ENCODE measurements at places on chromosomes 2 and 18.

- DNase-seq: peak; percentile 45
Measured at GRCh38 chr2:228048838-228049490, 132.5 kb downstream of the SPHKAP start.

GRCh38 chr2:96839293-96839874 lies 4.4 kb downstream of the ANKRD23 start:
- no peak for DNase-seq

GRCh38 chr2:215677481-215677880 lies 241.6 kb upstream of the FN1 start:
- DNase-seq: no peak

DNA sequence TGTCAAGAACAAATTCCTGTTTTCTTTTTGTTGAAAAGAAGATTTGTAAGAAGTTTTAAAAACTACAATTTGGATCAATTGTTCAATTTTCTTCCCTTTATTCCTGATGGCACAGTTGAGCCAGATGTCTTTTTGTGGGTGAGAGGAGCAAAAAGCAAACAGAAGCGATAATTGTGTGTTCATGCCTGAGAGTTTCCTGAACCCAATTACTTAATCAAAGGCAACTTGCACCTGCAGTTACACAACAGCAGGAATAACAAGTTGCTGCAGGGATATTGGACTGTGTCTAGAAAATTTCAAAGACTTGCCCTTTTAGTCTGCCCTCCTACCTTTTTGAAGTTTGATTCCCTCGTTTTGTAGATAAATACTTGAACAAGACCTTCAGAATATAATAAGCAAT lies 383.6 kb downstream of the DSEL start:
- DNase-seq: no peak

GRCh38 chr2:99571533-99571932 lies 81.7 kb upstream of the REV1 start:
- DNase-seq: no peak

DNA sequence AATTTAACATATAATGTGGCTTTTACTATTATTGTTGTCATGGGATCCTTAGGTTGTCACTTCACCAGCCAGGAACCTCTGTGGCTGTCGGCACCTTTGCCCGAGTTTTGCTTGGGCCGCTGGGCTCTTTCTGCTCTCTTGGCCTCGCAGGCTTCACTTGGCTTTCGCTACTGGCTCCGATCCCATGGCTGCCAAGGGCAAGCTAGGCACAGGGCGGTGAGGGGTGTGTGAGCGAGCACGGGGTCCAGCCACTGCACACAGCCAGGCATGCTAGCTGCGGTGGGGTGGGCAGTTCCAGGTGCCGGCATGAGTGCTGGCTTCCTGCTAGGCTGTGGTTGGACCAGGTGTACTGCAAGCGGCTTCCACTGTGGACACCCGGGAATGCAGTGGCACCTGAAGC lies 23.4 kb upstream of the RAPGEF4 start:
- no peak for DNase-seq

GRCh38 chr2:218615868-218616315 lies 8.2 kb downstream of the PLCD4 start:
- no peak for DNase-seq

GRCh38 chr2:102514061-102514785 lies 41.2 kb downstream of the SLC9A4 start:
- peak; percentile 76 for DNase-seq

- DNase-seq: peak; percentile 15
Measured at GRCh38 chr2:119111115-119111975, 47.2 kb downstream of the C1QL2 start.

DNA sequence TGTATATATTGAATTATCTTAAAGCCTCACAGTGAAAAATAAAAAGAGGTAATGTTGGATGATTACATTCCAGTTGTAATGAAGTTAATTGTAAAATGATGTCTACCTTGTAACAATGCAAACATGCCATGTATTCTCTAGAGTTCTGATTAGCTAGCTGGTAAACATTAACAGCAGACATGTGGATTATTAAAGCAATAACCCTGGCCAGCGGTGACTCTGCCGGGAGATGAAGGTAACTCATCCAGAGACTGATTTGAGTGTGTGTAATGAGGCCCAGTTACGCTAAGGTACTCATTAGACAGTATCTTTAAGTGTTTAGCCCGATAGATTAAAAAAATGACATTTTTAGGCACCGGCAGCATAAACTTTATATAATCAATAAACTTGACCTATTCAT lies 79.6 kb upstream of the REV1 start:
- DNase-seq: no peak

DNA sequence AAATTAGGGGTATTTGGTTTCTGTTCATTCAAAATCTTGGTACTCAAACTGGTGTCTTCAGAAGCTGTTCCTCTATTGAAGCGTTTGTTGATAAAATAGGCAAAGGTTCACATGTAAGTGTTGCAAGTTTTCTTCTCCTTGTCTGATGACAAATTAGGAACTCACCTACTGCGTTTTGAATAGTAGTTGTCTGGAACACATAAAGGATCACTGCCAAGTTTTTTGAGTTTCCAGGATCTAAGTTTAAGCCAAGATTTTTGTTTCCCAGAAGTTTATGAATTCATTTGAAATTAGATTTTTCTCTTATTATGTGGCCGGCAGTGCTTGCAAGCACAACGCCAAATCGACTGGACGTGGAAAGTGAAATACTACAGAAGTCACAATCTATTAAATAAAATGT lies 85.4 kb downstream of the ARHGEF33 start:
- no peak for DNase-seq

DNA sequence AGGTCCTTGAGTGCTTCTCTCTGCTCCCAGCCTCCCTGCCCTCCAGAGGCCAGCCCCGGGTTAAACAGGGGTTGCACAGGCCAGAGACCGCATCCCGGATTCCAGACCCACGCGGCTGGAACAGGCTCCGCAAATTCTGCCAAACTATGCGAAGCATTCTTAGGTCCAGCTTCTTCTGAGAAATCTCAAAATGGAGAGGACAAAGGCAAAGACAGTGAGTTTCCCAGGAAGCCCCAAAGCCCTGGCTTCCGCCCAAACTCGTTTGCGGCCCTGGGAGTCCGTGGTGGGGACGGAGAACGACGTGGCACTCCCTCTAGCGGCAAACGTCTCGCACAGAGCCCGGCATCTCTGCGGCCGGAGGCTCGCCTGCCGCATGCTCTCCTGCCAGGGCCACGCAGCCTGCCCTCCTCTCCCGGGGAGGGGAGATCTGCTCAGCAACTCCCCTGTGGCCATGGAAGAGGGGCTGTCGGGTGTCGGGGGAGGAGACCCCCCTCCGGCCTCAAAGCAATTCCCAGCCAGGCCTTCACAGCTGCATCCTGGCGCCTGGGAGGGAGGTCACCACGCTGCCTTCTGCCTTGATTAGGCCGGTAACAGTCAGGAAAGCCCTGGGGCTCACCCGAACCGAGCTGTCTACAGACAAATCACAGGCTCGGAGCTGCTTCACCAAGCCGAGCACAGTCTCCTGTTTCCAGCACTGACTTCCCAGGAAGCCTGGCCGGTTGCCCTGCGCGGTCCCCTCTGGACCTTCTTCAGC lies 33.4 kb upstream of the KLHL29 start:
- DNase-seq: peak; percentile 39

DNA sequence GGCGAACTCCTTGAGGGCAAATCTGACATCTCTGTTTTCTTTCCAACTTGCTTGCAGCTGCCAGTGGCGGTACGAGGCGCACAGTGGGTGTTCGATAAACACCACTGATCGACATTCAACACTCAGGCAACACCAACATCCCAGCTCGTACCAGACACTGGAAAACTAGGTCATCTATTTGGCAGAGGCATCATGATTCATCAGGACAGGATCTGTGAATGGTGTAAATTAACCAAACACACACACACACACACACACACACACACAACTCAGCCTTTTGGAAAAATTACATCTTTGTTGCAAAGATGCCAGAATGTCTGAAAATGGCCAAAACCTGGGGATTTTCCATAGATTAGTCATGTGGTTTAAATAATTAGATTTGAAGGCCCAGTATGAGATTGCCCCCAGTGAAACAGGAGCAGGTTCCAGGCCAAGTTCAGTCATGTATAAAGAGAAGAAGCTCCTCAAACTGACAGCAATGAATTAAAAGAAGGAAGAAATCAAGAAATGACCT lies 150.5 kb upstream of the NCKAP5 start:
- DNase-seq: peak; percentile 87

DNA sequence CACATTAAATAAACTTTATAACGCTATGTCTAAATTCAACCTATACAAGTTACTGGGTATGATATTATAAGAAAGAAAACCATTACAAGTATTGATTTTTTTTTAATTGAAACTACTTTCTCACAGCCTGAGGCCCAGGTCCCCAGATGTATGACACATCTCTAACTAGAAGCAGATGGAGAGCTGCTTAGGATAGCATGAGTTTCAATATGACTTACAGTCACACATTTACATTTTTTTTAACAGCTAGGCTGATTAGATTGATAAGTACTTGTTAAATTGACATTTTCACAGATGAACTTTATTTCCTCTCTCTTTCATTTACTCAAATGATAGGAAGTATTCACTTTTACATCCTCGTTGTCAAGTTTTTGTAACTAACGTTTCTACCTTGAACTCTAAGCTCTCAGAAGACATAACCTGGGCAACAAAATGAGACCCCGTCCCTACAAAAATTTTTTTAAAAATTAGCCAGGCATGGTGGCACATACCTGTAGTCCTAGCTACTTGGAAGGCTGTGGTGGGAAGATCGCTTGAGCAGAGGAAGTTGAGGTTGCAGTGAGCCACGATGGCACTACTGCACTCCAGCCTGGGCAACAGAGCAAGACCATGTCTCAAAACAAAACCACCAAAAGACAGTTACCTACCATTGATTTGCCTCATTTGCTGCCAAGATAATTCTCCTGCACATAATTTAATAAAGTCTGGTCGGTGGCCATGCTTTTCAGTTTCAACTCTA lies 52.4 kb downstream of the STK39 start:
- peak; percentile 17 for DNase-seq

DNA sequence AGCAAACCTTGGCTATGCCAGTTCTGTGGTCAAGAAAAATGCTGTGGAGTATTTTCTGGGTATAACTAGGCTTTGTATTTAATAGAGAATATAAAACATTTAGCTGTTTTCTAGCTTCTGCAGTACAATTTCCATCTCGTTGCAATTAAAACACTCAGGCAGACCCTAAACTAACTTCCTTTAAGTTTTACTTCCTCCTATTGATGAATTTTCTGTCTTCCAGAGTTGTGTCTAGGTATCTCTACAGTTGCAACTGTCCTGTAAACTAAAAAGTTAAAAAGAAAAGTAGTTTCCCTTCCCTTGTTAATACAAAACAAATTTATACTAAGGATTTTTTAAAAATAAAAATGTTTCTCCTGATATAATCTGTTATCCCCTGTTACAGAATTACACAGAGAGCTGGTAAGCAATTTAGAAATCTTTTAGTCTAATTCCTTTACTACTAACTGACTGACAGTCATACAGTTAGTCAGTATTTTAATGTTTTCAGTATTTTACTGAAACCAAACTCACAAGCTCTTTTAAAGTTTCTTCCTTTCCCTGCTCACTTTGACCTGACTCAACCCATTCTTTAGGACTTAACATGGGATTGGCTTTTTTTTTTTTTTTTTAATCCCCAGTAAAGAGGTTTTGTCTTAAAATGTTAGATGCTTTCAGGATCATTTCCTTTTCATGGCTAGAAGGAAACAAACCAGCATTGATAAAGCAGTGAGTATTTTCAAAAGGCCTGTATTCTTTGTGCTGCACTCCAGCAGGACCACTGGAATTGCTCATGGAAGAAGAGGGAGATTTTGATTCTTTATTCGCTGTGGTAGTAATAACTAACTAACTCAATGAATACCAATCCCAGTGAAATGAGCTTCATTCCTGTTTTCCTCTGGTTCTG lies 22.9 kb downstream of the ITGAV start:
- no peak for DNase-seq

DNA sequence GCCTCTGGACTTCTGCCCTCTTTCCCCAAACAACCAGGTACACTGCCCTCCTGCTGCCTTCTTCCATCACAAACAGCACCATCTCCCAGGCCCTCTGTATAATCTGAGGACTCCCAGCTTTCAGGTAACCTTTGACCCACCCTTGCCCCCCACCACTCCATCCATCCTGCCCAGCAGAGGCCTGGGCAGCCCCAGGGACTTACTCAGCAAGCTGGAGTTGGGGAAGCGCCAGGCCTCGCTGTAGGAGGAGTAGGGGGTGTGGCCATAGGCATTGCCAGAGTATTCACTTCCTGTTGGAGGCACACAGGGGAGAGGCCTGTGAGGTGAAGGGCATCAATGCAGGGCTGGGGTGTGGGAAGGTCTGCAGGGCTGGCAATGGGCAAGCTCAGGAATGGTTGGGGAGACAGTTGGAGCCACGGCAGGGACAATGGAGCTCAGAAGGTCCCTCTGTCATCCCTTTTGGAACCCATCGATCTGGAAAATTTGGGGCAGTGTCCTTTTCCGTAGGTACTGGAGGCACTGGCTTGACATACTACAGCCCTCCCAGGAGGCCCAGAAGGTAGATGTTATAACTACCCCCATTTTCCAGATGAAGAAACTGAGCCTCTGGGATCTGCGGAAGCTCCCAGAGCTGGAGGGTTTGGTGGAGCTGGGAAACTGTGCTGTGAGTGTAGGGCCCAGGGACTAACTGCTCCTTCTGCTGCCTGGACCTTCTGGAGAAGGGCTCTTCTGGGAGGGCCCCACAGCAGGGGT lies 46.3 kb downstream of the PSD4 start:
- peak; percentile 77 for DNase-seq

DNA sequence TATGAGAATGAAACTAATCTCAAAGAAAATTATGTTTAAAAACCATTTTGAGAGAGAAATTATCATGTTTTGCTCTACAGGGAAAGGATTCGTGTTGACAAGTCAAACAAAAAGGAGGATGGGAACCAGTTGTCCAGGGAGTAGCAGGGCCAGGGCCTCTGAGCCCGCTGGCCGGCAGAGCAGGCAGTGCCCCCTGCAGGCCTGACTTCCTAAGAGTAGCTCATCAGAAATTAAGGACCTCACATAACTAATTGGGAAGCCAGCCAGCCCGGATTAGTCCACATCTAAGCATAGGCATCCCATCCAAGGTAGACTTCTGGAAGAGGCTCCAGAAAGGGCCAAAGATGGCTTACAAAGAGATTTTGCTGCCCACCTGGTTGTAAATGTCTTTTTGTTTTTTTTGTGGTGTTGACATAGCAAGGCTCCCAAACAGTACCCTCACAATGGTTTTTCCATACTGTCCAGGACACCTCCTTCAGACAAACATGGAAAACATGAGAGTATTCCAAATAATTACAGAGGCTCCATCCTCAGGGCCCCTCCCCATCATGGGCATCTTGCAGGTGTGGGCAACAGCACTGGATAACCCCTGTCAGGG lies 241.2 kb upstream of the TANK start:
- no peak for DNase-seq

DNA sequence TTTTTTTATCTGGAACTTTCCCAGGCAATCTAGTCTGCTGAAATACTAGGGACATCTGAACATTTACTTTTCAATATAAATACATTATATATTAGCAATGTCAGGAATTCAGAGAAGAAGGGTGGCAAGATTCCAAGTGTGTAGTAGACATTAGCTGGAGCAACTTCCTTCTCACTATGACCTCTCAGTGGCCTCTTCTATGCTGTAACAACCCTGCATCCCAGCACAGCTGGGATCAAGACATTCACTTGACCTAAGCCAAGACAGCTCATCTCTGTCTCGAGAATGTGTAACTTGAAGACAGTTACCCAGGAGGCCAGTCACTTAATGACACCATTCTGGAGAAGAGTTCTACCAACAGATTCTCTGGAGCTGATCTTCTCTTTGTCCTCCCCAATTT lies 61.7 kb upstream of the RALBP1 start:
- DNase-seq: peak; percentile 96
